ENCODE measurements at places on chromosomes 11 and 22.

DNA sequence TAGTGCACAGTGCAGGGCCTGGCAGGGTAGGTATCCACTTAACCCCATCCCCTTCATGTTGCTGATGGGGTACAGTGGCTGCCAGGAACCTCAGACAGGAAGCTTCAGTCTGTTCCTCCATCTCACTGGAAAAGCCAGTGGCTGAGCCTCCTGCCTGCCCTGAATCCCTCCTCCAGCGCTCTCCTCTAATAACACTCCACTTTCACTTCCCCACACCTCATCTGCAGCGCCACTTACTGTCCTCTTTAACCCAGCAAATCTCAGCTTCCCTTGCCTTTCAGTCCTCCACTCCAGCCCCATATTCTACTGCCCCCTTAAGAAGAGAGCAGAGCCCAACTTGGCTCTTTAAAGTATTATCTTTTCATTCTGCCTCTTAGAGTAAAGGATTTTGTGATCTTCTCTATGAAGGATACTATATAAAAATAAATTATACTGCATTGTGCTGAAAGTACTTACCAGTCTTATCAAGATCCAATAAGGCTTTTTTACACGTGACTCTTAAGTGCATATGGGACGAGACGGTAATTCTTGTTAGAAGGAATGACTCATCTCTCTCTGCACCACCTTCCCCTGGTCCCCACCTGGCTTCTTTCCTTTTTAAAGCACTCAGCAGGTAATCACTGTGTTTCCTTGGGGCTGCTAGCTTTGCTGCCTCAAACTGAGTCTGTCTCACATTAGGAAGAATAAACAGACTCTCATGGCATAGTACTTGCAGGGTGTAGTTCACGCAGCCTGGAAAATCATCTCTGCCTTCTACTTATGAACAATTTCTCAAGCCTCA is 238.0 kb upstream of the NARS2 start:
- DNase-seq = no peak

- no peak for DNase-seq
Measured at GRCh38 chr11:66607126-66607834, 9.2 kb upstream of the RBM14 start.

DNA sequence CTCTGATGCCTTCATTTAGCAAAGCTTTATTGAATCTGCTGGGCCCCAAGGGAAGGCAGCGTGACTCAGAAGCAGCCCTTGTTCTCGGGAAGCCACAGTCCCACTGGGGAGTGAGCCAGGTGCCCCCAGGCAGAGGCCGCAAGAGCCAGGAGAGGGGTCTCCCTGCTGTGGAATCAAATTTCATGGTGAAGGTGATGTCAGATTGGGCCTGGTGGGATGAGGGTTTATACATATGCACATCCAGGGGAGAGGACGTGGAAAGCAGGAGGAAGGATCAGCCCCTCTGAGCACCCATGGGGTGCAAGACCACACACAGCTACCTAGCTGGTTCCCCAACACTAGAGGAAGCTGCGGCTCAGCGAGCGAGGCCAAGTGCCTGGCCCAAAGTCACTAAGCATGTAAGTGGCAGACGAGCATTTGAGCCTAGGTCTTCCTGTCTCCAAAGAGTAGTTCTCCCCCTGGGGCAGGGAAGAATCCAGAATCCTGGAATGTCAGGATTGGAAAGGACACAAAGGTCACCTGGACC is 2.0 kb downstream of the SYNGR1 start:
- DNase-seq = peak; percentile 56

- DNase-seq = no peak
Measured at GRCh38 chr11:64796757-64797541, 6.1 kb downstream of the MAP4K2 start.

GRCh38 chr22:36497910-36498665 is 8.8 kb downstream of the FOXRED2 start:
- DNase-seq = no peak

DNA sequence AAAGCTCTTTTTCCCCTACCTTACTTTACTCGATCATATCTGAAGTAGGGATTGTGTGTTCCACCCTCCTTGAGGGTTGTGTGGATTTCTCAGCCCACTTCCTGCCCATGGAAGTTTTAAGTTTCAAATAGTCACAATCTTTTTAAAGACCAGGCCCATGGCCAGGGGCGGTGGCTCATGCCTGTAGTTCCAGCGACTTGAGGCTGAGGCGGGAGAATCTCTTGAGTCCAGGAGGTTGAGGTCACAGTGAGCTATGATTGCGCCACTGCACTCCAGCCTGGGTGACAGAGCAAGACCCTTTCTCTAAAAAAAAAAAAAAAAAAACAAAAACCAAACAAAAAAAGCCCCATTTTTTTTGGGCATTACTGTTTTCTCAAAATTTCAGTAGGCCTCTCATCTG is 36.3 kb upstream of the LRRC10B start:
- no peak for DNase-seq

DNA sequence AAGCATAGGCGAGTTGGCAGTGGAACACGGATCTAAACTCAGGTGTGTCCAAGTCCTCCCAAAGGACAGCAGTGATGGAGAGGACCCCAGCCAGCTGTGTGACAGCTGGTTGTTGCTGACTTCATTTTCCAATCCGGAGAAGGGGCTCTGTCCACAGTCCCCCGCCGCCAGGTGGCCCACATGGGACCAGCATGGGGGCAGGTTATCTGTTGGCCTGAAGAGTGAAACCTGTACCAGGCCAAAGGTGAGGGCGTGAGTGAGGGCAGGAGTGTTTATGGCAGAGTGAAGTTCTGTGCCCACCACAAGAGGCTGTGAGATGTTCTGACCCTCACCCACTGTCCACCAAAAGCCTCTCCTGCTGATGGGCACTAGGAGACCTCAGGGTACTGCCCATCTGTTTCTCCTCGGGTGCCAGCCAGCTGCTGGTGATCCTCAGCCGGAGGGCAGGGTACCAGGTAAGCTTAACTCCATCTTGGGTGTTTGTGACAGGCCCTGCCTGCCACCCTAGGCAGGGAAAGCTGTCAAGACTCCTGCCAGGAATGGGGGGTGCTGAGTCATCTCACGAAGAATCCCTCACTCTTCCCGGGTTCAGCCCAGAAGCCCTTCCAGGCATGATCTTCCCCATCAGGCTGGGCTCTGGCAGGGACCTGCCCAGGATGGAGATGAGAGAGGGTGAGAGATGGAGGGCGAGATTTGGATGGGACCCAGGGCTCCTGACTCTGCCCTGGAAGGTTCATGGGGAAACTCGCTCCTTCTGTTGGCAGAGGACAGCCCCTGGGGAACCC is 15.5 kb upstream of the TAB1 start:
- DNase-seq = peak; percentile 40

GRCh38 chr11:63978551-63979239 is 4.3 kb downstream of the COX8A start:
- no peak for DNase-seq

GRCh38 chr11:2475136-2475918 is 30.5 kb downstream of the KCNQ1 start:
- DNase-seq = no peak

GRCh38 chr11:116535120-116535519 is 237.7 kb downstream of the BUD13 start:
- no peak for DNase-seq

DNA sequence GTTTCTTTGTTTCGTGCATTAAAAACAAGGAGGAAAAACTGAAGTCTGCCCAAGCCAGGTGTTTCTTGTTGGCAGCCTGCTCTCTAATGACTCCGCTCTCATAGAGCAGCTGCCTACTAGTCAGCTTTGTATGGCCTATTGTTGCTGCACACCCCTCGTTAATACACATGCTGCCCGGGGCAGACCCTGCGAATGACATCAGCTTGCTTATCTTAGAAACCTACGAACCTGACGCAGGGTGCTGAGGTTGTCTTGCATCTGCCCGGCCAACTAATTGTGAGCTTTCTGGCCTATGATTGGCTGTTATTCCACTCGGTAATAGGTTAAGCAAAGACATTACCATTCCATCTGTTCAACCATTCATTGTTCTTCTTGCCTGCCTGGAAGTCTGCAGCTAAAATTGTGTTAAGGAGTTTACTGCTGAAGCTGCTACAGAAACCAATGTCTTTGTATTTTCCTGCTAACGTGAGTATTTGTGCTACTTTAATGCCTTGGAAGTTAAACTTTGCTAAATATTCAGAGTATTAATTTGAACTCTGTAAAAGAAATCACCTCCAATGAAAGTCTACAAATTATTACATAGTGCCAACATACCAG is 37.5 kb downstream of the ZC3H12C start:
- DNase-seq = no peak

GRCh38 chr11:84930863-84931262 is 696.3 kb downstream of the DLG2 start:
- no peak for DNase-seq

GRCh38 chr11:69646493-69647389 is 5.8 kb downstream of the CCND1 start:
- no peak for DNase-seq

DNA sequence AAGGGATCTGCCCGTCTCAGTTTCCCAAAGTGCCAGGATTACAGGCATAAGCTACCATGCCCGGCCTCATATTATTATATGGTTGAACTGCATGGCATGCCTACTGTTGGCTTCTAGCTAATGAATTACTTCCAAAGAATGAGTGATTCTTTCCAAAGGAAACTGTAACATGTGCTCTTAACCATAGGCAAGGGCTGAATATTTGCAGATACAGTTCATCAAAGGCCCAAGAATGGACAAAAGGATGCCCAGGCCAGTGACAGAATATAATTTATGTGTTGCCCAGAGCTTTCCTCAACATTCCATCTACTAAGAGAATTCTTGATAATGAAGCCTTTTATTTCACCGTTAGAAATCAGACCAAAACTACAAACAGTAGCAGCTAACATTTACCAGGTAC is 27.0 kb upstream of the CCDC89 start:
- DNase-seq = no peak

GRCh38 chr11:27241311-27242122 is 121.5 kb downstream of the CCDC34 start:
- DNase-seq = no peak

- DNase-seq = no peak
Measured at GRCh38 chr11:119317592-119318239, 786 bp upstream of the MCAM start.

- peak; percentile 59 for DNase-seq
Measured at GRCh38 chr11:119323532-119324033, 6.7 kb upstream of the MCAM start.

- DNase-seq = no peak
Measured at GRCh38 chr11:63869171-63869591, 30.3 kb downstream of the MARK2 start.

GRCh38 chr11:4134806-4135205 is 40.2 kb downstream of the RRM1 start:
- peak; percentile 47 for DNase-seq

DNA sequence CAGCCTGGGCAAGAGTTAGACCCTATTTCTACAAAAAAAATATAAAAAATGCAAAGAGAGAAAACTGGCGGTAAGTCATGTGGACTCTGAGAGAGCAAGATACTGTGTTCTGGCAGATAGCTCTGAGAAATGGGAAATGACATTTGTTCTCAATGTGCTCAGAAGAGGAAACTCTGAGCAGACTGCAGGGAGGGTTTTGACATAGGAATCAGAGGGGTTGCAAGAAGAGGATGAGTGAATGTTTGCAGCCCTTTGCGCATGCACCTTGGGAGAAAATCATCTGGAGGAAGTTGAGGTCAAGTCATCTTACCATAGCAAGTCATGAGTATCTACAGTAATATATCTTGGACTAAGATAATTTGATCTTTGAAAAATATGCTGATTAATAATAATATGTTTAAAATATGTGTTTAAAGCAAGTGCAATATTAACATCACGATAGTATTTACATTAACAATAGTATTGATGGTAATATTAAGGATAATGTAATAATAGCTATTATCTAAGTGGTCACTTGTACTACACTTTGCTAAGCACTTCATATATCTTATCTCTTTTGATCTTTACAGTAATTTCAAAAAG is 2.6 kb downstream of the ACER3 start:
- DNase-seq = no peak

DNA sequence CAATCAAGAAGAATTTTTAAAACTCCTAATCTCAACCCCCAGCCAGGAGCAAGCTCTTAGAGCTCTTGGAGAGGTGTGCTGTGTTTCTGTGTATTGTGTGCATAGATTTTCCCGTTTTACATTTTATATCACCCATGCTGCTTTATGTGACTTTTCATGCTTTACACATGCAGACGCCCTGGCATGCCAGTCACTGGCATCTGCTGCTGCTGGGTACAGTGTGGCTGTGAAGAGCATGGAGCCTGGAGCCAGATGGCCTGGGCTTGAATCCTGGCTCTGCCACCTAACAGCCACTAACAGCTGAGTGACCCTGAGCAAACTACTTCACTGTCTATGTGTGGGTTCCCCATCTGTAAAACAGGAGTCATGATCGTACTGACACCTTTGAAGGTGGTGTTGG is 23.1 kb downstream of the POLR3H start:
- no peak for DNase-seq

DNA sequence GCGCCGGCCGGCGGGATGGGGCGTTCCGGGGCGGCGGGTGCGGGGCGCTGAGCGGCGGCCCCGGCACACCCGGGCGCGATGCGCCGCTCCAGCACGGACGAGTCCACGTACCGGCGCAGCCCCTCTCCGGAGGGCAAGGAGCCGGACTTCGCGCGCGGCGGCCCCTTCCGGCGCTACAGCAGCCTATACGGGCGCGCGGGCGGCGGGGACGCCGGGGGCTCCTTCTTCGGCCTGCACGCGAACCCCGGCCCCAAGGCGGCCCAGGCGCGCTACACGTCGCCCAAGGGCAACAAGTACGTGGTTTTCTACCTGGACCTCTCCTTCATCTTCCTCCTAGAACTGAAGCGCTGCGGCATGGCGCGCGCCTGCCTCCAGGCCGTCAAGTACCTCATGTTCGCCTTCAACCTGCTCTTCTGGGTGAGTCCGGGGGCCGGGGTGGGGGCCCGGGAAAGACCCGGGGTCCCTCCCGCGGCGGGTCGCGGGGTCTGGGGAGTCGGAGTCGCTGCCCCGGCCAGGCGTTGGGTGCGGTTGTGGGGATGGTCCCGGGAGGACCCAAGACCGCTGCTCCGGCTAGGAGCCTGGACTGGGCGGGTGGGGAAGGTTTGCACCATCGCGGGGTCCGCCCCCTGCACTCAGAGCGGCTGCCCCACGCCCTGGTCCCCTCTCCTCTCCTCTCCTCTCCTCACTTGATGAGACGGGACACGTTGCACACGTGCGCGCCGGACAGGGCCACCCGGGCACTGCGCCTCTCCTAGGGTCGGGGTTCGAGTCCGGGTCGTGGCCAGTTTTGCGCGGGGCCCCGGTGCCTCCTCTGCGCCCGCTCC is 7.5 kb downstream of the TSPAN4 start:
- DNase-seq = no peak

GRCh38 chr11:75350743-75351540 is 519 bp downstream of the ARRB1 start:
- no peak for DNase-seq

DNA sequence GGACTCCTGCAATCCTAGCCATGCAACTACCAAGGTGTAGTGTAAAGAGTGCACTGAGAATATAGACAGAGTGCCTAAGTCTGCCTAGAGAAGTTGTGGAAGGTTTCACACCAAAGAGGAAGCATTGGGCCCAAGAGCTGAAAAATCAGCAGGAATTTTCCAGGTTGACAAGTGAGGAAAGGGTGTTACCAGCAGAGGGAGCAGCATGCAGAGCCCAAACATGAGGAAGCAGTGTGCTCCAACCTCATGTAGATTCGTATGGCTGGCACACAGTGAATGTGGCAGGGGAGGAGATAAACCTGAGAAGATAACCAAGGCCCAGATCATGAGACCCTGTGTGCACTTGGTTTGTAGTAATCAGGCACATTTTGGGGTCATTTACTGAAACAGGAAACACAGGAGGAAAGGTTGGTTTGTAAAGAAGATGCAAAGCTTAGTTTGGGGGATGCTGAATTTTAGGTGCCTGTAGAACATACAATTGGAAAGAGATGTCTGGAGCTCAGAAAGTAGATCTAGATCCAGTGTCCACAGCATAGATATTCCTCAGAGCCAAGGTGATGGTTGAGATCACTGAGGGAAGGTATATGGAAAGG is 1.7 kb downstream of the HPX start:
- DNase-seq = peak; percentile 39

GRCh38 chr22:22378446-22379415 is 129.8 kb downstream of the ZNF280B start:
- no peak for DNase-seq

Data from HTR-8/SVneo (cell line).